Activated CD8-positive, alpha-beta memory T cell treated with anti-CD3 and anti-CD28 coated beads, Interleukin-2, amount 50 U/mL, for 48 hours (primary cell): ENCODE measurements at places on chromosomes 1 and 21.

DNA sequence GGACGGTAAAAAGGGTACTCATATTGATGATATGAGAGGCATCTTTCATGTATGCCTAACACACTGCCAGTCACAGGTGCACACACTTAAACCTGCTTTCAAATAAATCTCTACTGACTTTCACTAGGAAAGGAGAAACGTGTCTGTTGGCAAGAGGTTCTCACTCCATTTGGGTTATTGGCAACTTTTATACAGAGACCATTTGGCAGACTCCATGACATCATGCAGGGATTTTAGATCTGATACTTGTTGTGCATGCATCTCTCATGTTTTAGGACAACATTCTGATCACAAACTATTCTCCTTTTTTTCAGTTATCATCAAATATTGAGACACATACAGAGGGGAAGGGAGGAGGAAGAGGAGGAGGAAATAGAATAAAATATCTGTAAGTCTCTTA is 31.5 kb downstream of the RGS7 start:
- DNase-seq, result no peak

GRCh38 chr1:54777431-54777830 is 13.1 kb upstream of the PARS2 start:
- DNase-seq, result no peak

- no peak for DNase-seq
These were observed 13.6 kb downstream of the MTR start for GRCh38 chr1:236808564-236809130.

DNA sequence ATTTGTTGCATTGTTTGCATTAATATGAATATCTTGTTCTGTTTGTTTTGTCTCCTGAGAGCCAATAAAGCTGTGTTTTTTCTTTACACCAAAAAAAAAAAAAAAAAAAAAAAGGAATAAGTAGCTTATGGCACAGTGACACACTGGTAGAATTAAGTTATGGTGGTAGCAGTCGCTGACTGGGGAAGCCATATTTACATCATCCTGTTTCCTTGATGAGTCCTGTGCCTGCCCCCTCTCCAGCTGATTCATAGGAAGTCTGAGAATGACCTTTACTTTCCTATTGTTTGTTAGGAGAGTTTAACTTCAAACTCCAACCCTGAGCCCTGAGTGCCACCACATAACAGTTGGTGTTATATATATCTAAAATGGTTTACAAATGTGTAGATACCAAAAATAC is 62.2 kb downstream of the OBSCN start:
- no peak for DNase-seq

GRCh38 chr1:58883037-58883887 is 99.4 kb upstream of the JUN start:
- DNase-seq, result no peak
